ENCODE measurements at places on chromosomes 6 and 20.
A peak's percentile ranks its signal among the peaks of the same experiment; 100 is the strongest.

- no peak for DNase-seq
Measured at GRCh38 chr20:44118185-44119033, 68.6 kb downstream of the JPH2 start.

GRCh38 chr20:63071541-63072181 is 64.9 kb upstream of the BHLHE23 start:
- peak; percentile 63 for DNase-seq

DNA sequence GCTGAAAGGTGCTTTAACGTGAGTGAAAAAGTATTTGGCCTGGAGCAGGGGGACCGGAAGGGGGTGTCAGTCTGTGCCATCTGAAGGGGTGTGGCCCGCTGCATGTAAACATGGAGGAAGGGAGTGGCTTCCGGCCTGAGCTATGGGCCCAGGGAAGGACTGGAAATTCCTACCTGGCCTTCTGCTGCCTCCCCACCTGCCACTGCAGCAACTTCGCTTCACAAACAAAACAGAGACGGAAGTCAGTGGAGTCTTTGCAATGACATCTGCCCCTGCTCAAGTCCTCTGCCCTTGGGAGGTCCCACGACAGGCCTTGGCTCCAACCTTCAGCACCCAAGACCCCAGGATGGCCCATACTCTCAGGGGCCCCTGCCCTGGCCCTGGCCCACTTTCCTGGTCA is 28.1 kb upstream of the FOXP4 start:
- no peak for DNase-seq

DNA sequence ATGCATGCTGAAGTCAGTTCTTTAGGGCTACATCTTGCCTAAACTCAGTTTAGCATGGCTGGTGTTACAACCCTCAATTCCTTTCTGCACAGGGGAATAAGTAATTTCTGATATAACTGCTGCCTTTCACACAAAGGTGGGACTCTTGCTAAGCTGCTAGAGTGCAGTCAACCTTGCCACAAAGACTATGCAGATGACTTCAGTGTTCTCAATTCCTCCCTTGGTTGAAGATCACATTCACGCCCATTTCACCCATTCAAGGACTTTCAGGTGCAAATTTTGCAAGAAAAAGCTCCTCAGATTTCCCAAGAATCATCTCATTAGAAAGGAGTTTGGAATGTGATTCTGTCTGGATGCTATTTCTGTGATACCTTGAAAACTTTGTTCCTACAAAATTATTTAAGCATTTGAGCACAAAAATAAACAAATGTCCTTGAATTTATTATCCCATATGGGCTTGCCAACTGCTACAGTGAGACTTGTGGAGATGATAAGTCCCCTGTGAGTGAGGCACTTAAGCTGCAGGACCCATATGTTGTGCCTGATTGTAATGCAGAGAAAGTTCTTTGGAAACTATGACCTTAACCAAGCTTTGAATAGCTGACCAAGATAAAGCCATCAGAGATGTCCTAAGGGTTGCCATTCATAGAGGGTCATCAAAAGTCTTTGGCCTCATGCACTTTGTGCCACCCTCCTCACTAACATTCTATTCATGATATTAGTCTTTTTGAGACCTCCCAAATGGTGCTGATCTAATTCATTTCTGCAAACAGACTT is 111.8 kb downstream of the PLCB4 start:
- DNase-seq: no peak

DNA sequence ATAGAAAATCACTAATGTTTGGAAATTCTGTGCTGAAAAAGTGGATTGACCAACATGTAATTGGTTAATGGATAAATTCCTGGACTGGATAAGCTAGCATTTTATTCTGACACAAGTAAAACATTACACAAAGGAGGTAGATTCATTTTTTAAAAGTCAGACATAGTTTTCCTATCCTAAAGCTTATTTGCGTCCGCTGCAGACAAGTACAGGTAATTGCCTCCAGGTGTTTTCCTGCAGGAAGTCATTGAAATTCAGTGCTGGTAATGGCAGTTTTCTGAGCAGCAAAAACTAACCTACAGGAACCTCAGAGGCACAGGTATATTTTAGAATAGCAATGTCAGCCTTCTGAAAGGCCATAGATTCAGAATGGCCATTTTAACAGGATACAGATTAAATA is 20.0 kb upstream of the HIVEP1 start:
- no peak for DNase-seq

DNA sequence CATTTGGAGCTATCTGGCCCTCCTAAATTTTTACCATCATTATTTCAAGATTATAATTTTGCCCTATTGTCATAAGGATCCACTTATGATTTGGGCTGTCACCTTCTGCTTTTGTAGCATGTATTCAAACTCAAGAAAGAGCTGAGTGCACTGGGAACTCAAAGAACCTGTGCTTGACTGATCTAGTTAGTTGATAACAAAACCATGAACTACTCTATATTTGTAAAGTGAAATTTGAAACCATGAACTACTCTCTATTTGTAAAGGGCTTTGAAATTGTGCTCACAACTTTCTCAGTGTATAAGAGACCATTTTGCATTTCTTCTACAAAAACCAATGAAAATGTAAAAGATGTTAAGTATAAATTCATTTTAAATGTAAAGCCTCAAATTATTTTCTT is 77.5 kb upstream of the POPDC3 start:
- no peak for DNase-seq

- DNase-seq: no peak
Measured at GRCh38 chr20:52172392-52173047, 19.1 kb downstream of the ZFP64 start.

DNA sequence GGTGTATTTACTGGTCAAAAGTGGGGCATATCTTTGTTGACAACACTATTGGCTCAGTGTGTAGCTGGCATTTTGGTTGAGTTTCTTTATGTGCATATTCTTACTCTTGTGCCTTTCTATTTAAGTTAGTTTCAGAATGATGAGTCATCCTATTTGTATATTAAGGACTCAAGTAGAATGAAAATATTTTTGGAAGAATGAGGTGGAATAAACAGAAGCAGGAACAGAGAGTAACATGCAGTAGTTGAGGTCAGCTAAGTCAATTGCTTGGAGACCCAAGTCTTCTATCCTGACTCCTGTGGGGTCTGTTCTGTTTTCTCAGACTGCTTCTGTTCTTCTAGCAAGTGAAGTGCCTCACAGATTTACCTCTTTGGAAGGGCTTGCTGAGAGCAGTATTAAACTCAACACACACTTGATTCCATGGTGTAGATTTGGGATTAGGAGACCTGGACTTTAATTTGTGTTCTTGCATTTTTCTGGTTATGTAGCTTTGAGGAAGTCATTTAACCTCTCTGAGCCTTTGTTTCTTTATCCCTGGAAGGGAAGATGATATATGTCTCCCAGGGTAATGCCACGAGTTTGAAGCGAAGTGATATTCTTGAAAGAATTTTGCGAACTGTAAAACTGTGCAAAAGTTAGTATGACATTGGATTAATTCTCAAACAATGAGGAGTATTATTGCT is 324.3 kb downstream of the QKI start:
- no peak for DNase-seq

GRCh38 chr6:42339991-42340401 is 111.7 kb downstream of the TRERF1 start:
- DNase-seq: peak; percentile 75

- no peak for DNase-seq
Measured at GRCh38 chr20:61332016-61332975, 80.2 kb downstream of the CDH4 start.

- no peak for DNase-seq
Measured at GRCh38 chr6:23268348-23268747, 699.0 kb downstream of the HDGFL1 start.

DNA sequence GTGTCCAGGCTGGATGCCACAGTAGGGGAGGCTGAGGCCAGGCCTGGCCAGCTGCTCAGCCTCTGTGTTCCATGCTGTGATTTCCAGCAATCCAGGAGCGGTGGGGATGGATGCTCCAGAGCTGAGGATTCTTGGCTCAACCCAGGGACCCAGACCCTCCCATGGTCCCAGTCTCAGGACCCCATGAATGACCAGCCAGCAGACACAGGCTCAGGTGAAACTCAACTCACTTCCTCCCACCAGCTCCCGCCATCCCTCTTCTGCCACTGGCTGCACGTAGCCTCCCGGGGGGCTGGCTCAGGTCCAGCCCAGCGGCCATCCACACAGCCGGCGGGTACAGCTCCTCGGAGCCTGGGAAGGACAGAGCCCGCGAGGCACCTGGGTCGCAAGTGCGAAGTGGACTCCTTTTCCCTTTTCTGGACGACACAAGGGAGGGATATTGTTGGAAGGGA is 54.5 kb upstream of the DACT2 start:
- peak; percentile 42 for DNase-seq

- no peak for DNase-seq
Measured at GRCh38 chr20:4633780-4634179, 87.9 kb upstream of the PRND start.

DNA sequence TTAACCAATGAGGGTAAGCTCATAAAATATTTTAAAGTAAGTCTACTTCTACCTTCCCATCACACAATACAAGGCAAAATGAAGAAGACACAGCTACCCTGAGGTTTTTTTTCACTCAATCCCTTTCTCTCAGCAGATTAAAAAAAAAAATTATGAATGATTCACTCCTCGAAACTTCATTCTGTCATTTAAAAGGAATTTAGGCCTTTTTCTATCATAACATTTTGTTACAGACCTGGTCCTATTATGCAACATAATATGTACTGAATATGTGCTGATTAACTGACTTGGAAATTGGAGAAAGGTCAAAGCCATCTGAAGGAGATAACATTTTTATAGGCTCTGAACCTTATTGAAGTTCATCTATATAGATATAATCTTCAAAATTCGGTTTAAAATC is 45.5 kb downstream of the PRL start:
- no peak for DNase-seq

- no peak for DNase-seq
Measured at GRCh38 chr20:46712056-46712636, 2.7 kb downstream of the SLC2A10 start.

DNA sequence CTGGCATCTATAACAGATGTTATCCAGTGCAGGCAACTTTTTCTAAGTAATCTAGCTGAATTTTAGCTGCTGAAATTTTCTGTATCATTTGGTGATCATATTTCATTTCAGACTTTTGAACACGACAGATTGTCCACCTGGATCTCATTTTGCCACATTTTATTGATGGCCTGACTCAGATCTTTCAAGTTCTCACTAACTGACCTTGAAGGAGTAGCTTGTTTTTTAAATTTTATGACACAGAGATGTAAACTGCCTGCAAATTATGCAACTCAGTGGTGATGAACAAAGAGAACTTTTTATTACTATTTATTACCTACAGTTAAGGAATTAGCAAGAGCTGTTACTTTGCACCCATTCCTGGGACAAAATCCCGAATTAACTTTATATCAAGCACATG is 366.4 kb downstream of the PAX1 start:
- DNase-seq: no peak

DNA sequence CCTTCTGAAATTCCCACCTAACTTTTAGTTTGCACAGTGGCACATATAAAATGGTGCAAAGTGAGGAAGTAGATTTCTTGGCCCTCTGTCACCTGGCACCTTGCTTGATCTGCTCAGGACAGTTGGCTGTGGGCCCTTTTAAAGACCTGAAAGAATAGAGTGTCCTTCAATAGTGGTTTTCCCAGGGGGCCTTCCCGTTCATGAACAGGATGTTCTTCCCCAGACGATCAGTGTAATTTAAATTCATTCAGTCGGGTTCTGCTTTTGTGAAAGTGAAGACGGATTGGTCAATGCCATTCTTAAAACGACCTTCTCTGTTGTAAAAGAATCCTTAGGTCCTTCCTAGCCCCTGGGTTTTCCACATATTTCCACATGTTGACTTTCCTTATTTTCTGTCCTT is 178.5 kb downstream of the SASH1 start:
- DNase-seq: no peak

DNA sequence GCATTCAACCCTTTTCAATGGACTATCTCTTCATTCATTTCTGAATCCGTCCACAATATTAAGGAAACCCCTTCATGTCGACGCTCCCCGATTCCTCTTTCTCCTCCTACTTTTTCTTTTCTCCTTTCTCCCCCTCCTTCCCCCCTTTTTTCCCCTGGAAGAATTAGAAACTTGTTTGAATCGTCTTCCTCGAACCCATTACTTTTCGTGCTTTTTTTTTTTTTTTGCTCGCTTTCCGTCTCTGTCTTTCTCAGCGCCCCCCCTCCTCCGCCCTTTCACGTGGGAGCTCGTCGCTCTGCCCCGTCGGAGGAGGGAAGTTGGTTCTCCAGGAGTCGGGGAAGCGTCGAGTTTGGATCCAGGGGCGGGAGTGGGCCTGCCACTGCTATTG is 2.3 kb upstream of the NKX2-2 start:
- no peak for DNase-seq

- DNase-seq: no peak
Measured at GRCh38 chr20:59845472-59845871, 88.0 kb downstream of the SYCP2 start.

GRCh38 chr6:138654715-138655634 is 118.6 kb upstream of the CCDC28A start:
- DNase-seq: no peak

GRCh38 chr20:8532169-8532568 is 400.1 kb downstream of the PLCB1 start:
- no peak for DNase-seq

DNA sequence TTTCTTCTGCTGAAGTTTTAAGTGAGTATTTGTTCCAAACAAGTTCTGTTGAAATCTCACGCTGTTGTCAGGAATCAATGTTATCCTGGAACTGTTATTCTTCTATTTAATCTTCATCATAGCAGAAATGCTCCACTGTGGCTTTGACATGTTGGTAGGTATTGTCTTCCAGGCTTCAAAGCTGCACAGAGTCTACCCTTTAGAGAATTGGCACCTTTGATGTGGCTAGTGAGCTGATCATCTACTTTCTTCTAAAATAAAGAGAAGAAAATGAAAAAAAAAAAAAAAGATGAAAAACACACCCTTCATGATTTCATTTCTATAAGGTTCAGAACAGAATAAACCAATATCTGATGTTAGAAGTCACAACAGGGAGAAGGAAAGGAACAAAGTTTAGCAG is 5.8 kb upstream of the ZSCAN23 start:
- DNase-seq: no peak

DNA sequence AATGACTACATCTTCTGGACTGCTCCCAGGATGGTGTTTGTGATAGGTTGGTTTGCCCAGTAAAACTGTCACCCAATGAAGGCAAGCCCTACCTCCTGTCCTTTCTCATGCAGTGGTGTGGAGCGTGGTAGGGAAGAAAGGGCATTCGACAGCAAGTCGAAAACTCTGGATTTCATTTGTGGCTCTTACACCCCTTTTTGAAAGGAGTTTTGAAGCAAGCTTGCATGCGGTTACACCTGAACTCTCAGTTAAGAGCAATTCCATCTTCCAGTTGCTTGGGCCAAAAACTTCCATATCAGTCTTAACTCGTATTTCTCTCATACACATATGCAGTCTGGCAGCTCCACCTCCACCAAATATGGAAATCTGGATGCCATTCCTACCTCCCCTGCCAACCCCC is 19.7 kb upstream of the SLC22A2 start:
- no peak for DNase-seq

GRCh38 chr20:1861347-1861976 is 33.7 kb upstream of the SIRPA start:
- DNase-seq: no peak

GRCh38 chr6:159181914-159182313 is 12.7 kb downstream of the FNDC1 start:
- DNase-seq: no peak
